ENCODE measurements at places on chromosomes 5 and 9.

GRCh38 chr9:130352586-130353285 is 87.2 kb downstream of the HMCN2 start:
- DNase-seq = no peak

DNA sequence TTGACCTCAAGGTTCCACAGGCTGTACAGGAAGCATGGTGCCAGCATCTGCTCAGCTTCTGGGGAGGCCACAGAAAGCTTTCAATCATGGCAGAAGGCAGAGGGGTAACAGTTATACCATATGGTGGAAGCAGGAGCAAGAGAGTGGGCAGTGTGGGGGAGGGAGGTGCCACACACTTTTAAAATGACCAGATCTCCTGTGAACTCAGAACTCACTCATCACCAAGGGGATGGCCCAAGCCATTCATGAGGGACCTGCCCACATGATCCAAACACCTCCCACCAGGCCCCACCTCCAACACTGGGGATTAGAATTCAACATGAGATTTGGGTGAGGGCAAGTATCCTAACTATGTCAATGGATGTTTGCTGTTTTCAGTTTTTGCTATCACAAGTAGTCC is 16.2 kb downstream of the CYFIP2 start:
- no peak for DNase-seq

- DNase-seq = peak; percentile 35
Observed at GRCh38 chr9:121499427-121500164, at the start of gene GGTA1. Gene GGTA1 (minus strand): TSS chr9:121499844. CDS start chr9:121467922, 31,922 bp downstream.

DNA sequence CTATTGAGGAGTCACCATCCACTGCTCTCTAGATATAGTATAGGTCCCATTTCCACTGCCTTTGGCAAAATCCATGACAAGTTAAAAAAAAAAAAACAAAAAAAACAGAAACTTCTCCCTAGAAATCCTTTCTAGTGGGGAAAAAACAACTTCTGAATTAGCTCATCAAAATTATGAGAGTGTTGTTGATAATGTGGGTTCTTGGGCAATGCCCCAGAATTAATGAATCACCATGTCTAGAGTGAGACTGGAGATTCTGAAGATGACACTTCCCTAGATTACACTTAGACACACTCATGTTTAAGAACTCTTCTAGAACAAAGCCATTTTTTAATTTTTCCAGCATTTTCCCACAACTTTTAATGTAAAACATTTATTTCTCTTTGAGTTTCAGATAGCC is 728.0 kb upstream of the C9orf72 start:
- no peak for DNase-seq

DNA sequence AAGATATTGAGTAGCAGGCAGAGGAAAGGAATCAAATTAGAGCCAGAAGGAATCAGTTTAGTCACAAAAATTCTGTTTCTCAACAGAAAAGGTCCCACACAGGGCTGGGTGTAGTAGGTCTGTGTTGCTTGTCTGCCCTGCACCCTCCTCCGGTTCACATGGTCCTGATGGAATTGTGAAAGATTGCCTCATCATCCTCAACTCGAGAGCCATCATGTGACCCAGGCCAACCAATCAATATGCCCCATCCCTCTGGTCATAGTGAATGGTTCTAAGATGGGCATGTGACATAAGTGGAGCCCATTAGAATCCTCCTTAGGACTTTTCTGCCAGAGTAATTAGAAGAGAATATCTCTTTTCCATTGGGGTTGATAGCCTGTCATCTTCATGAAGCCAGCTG is 56.7 kb upstream of the RAD23B start:
- DNase-seq = no peak

DNA sequence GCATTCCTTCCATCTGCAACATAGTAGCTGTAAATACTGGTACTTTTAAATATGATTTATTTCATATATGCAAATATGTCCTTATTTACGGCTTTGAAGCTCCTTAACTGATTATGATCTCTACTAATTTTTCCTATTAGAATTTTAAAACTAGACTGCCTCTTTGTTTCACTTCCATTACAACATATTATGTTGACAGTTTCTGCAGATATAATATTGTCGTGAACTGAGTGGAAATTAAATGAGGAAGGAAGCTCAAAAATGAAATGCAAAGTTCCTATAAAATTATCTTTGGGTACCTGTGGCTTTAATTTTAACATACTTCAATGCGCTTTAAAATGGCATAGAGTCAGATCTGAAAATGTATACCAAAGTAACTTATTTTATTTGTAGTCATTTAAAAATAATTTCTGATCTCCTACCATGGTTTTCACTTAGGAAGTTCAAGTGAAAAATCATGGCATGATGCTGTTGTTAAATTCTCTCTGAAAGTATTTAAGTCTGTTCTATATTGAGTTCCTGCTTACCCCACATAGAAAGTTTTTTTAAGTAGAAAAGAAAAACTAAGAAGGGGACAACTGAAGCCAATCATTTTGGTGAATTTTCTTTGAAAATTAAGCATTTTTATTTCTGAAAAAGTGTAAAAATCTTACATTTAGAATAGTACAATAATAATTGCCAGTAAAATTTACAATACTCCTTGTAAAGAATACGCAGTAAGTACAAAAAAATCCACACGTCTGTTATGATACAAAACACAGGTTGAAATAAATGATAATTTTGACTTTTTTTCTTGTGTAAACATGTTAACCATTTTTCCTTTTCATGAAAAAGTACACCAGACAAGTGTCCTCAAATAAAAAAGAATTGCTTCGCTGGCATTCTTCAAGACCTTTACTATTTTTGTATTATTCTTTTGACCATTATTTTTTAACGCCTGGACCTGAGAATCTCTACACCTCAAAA is 2.6 kb downstream of the FOXD1 start:
- DNase-seq = no peak

GRCh38 chr9:95103871-95104580 is 213.5 kb downstream of the FANCC start:
- no peak for DNase-seq

DNA sequence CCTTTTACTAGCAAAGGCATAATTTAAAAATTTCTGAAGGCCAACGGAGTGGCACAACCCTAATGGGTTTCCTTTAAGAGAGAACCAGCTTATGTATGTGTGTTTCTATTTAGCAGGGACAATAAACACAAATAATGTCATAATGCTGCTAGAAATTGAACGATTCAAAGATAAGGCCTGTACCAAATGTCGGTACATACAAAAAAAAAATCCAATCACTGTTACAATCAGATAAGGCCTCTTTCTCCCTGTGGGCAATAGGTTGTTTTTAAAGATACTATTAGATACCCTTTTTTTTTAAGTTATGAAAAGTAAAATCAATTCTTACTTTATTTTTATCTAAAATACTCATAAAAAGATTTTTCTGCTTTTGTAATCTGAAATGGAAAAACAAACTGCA is 821.0 kb downstream of the PRELID2 start:
- no peak for DNase-seq

DNA sequence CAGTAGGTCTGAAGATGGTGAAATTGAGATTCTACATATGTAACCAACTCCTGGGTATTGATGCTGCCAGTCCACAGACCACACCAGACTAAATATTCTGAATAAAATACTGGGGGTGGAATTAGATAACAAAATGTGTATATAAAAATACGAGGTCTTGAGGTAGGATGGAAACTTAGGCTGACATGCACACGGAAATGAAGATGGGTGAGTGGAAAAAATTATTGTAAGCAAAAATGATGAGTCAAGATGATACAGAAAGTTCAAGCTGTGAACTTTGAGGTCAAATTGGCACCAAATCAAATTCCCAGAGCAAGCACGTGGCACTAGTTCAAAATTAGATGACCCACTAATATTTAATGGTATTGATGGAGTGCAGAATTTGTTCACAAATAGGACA is 713.4 kb upstream of the ACO1 start:
- no peak for DNase-seq

DNA sequence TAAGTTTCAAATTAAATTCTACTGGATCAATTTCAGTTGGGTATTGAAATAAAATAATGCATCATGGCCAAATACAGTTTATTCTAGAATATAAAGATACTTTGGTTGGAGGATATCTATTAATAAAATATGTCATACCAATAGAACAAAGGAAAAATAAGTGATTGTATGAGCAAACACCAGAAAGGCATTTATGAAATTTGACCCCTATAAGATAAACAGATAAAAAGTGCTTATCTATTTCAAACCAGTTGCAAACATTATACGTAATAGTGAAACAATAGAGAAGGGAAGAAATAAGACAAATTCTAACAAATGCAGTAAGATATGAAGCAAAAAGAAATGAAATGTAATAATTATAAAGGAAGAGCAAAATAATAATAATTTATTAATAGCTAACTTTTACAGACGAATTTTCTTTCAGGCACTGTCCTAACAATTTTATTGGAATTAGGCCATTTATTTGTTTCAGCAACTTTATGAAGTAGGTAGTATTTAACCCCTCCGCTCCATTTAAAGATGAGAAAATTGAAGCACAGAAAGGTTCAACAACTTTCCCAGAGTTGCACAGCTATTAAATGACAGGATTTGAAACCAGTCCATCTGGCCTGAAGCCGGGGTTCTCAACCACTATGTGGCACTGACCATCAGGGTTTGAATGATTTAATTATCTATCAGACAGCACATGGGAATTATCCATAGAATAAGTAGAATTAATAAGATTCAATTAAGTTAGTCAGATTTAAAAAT is 20.8 kb downstream of the ANKRD55 start:
- no peak for DNase-seq

DNA sequence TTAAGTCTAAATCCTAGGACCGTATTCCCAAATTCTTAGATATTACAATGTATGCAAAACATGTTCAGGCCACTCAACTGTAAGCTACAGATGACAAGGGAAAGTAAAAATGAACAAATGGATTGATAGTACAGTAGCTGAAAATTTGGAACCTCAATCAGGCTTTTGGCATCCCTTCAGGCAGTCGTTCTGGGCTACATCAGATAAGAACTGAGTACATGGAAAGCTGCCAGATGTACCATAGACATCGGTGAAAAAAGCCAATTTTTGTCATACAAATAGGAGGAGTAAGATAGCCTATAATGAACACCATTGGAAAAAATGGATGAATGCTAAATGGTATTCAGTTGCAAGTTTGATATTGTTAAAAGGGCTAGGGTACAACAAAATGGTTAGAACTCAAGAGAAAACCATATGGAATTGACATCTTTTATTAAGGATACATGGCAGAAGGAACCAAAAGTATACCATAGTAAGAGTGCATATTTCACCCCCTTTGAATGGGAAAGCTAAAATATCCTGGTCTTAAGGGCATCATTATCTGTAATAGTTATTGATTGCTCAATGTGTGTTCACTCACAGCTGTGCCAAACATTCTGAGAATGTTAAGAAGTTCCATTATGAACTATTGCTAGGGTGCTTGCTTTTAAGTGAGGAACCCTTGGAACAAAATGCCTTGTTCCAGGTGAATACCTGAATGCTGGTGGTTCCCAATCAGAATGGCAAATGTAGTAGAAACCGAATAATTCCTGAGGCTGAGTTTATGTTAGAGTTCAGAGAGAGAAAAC is 86.4 kb downstream of the NR3C1 start:
- DNase-seq = no peak

- DNase-seq = no peak
Observed at GRCh38 chr5:58505502-58505901, 14.3 kb downstream of the GAPT start.

- no peak for DNase-seq
Observed at GRCh38 chr5:17620627-17621026, 10.4 kb downstream of the TAF11L12 start.

- no peak for DNase-seq
Observed at GRCh38 chr9:76561900-76562299, 102.9 kb downstream of the GCNT1 start.

DNA sequence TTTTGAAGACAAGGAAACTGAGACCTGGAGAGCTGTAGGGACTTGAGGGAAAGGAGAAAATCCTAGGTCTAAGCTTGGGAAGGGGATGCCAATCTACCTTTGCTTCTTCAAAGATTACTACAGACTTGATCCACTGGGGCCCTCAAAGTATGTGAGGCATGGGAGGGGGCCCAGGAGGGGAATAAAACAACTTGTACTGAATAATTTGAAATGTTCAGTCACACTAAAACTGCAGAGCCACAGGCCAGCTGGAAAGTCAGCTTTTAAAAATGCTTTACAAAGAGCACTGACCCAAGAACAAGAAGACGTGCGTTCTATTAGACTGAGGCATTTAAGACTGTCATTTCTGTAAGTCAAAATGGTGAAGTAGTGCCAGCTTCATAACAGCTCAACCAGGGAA is 13.6 kb downstream of the IL33 start:
- DNase-seq = no peak

DNA sequence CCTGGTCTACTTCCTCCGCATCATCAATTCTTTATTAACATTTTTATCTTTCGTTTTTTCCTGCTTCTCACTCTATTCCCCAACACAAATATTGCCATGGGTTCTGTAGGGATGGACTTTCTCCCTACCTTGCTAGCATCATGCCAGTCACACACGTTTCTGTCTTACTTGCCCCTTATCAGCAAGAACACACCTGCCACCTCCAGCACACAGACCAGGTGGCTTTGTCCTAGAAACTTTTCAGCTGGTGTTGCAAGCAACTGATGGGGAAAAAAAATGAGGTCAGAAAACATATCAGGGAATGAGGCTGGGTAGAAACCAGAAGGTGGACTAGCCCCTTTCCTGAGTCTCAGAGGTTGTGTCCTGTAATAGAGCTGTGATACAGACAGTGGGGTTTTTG is 5.8 kb downstream of the SH3RF2 start:
- DNase-seq = no peak

- DNase-seq = no peak
Observed at GRCh38 chr5:34043099-34043876, at the start of gene C1QTNF3. Gene C1QTNF3 (minus strand): TSS chr5:34043213. CDS start chr5:34043125, 88 bp downstream.

- no peak for DNase-seq
Observed at GRCh38 chr5:68494771-68495170, 279.2 kb downstream of the PIK3R1 start.

GRCh38 chr5:37841203-37841602 is 1.4 kb upstream of the GDNF start:
- no peak for DNase-seq

DNA sequence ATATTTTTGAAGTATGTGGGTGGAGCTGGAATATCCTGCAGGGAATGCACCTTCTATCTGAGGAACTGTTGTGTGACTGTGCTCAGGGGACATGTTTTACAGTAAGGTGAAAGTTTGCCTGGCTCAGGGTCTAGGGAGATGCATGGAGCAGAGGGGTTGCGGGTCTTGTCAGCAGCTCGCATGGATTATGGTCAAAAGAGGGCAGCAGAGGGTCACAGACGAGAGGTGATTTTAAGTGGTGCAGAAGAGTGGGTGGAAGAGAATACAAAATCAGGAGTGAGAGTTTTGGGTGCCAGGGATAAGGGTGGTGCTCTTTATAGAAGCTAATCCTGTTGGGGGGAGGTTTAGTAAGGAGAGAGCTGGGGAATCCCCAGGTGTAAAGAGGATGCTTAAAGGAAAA is 53.5 kb upstream of the GRIN3A start:
- DNase-seq = peak; percentile 33
